ENCODE measurements at places on chromosomes 3 and 15.
A peak's percentile ranks its signal among the peaks of the same experiment; 100 is the strongest.

- DNase-seq: peak; percentile 25
Measured at GRCh38 chr15:68210821-68211655, 5.9 kb upstream of the CALML4 start.

GRCh38 chr15:85792102-85792731, 2.5 kb downstream of the KLHL25 start:
- no peak for DNase-seq

GRCh38 chr15:70032509-70032908, 65.2 kb downstream of the TLE3 start:
- DNase-seq: no peak

DNA sequence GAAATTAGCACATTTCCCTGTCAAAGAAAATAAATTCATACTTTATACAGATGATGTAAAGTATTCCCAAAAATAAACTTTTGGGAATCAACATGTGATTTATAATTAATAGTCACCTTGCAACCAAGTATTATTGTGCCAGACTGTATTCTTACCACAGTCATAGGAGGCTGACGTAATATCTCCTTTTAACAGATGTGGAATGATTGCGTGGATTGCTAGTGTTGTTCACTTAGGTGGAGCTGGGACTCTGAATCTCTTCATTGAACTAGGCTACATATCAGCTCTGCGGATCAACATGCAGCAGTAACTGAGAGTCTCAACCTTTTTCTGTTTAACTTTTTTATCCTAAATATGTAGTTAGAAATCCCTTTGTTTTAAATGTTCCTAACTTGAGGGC, 37.2 kb downstream of the PXK start:
- no peak for DNase-seq

GRCh38 chr15:48702569-48703236, 57.2 kb upstream of the FBN1 start:
- DNase-seq: no peak

DNA sequence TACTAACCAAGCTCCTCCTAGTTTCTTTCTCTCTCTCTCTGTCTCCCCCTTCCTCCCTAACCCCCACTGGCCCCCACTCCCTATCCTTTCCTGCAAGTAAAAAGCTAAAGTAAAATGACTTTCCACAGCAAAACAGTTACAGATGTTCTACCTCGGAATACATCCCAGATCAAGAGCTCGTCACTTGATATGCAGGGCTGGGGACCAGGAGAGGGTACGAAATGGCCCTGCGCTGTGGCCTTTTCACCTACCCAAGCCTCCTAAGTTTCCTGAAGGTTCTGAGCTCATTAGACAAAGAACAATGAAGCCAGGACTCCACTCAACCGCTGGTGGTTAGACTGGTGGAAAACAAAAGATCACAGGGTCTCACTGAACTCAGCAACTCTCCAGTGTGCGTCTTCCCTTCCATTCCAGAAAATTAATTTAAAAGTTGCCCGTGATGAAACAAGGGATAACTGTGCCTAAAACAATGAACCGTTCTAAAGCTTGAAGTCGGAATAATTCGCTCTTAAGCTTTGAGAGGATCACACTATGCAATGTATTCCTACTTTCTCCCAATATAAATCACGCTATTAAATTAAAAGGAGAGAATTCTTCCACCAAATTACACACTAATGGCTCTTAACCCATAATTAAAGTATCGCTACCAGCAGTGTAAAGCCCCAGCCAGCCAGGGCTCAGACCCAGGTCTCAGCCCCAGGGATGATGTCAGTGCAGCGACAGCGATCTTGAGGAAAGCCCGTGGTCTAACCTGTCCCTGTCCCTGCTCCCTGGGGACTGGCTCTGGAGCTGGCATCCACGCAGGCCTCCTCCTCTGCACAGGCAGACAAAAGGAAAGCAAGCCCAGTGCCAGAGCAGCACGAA, 5.0 kb downstream of the VGLL4 start:
- no peak for DNase-seq

- no peak for DNase-seq
Measured at GRCh38 chr15:85748729-85749128, 46.0 kb downstream of the KLHL25 start.

GRCh38 chr3:50913260-50913659, 238.5 kb downstream of the DOCK3 start:
- DNase-seq: no peak

GRCh38 chr15:100189849-100190248, 151.9 kb downstream of the ADAMTS17 start:
- no peak for DNase-seq

DNA sequence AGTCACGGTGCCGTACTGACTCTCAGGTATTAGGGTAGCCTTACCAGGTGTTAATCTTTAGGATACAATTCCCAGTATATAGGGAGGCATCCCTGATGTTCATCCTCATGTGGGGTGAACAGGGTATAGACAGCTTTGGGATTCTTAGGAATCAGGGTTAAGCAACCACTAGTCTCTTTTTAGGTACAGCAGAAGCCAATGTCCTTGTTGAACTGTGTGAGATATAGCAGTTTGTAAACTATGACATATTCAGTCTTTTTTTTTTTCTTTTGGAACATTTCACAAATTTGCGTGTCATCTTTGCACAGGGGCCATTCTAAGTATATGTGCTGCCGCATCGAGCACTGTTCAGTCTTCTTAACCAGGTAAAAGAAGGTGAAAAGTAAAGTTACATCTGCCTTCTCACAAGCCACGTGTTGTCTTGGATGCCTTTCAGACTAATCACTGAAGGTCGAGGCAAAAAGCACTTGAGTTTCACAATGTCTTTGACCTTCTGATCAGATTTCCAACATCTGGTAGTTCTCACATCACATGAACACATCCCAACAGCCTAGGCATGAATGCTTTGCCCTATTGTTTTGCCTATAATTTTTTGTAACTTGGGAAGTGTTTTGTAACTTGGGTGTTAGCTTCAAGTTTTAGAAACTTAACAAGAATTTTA, 17.2 kb downstream of the TSEN2 start:
- DNase-seq: no peak

Data from stimulated activated CD4-positive, alpha-beta T cell treated with anti-CD3 and anti-CD28 coated beads, Interleukin-15, amount 100 ng/mL, for 48 hours (primary cell).